Activated effector memory CD4-positive, alpha-beta T cell treated with Interleukin-2 at 50 U/mL for 16 hours (primary cell): ENCODE measurements at places on chromosomes 5 and 9.

- no peak for DNase-seq
Measured at GRCh38 chr5:4022056-4022670, 426.5 kb downstream of the IRX1 start.

GRCh38 chr5:54745599-54745998, 228.0 kb downstream of the SNX18 start:
- no peak for DNase-seq

GRCh38 chr9:78573669-78574068, 276.7 kb downstream of the PSAT1 start:
- DNase-seq = no peak

DNA sequence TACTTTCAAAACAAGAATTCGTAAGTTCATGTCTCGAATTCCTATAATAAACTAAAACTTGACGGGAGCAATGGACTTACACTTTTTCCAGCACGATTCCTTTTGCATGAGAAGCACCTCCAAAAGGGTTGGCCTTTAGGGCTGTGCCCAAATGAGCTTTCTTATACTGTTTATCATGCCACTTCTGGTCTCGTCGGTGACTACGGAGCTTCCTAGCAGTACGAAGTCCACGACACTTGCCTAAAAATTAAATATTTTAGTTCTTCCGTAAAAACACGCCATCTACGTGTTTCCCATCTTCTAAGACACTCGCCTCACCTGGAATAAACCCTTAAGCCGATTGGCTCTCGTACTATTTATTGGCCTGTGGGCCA, 554 bp downstream of the RPS23 start:
- no peak for DNase-seq

- no peak for DNase-seq
Measured at GRCh38 chr5:179568721-179569120, 18.4 kb downstream of the RUFY1 start.

GRCh38 chr5:119070578-119070827, 384 bp upstream of the DMXL1 start:
- DNase-seq = no peak

DNA sequence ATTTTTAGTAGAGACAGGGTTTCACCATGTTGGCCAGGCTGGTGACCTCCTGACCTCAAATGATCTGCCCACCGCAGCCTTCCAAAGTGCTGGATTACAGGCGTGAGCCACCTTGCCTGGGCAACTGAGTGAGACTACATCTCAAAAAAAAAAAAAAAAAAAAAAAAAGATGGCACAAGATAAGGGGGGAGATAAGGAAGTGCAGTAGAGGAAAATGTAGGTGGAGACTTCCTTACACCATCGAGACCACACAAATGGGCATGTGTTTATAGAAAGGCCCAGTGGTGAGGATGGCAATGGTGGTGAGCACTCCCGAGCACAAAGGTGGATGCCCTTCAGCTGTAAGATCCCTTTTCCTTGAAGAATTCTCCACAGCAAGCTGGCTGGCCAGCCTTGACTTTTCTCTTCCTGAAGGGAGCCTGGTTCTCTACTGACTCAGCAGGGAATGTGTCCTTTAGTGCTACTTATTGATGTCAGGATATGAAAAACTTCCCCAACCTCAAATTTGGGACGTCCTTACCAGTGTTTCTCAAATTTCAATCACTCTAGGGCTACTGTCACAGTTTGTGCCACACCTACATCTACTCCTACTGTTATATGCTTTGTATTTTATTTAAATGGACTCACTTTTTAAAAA, 28.2 kb downstream of the ERGIC1 start:
- no peak for DNase-seq

DNA sequence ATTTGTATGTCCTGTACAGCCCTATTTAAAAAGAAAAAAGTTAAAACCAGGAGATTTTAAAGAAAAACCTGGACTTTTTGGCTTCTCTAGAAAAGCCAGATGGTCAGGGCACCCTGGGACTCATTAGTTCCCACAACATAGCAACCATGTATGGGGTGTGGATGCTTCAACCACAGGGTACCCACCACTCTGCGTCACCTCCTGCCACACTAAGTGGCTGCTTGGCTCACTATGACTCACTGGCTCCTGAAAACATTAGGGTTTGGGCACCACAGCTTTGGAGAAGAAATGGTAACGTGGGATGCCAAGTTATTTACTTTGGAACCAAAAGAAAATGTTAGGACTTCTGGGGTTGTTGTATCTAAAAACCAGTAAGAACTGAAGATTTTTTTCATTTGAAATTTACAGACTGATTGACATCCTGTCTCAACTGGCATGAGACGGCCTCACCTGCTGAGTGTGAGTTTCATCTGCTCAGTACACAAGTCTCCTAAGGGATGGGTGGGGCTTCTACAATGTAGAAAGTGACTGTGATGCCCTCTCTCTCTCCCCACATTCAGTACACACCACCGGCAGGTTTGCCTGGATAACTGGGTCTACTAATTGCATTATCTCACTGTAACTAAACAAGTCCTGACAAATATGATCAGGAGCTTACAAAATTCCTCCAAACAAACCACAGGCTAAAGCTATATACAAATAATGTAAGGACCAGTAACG, 103.9 kb downstream of the ESM1 start:
- no peak for DNase-seq

DNA sequence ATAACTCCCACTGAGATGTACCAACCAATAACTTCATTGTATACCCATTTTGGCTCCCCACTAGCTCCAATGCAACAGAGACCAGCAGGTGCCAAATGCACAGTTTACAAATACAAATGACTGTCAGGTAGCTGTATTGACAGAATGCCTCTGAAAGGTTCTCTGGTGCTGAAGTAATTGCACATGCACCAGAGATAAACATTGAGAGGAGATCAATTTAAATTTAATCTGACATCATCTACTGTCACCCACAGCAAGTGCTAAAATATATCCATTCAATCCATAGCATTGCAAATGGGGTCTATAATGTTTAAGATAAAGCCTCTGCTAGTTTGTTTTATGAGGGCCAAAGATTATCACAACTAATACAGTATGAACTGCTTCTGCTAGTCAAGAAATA, 80.2 kb downstream of the STX17 start:
- DNase-seq = no peak

- no peak for DNase-seq
Measured at GRCh38 chr5:120464627-120465435, 731 bp downstream of the PRR16 start.

- no peak for DNase-seq
Measured at GRCh38 chr5:15598294-15598902, 98.4 kb downstream of the FBXL7 start.
